Astrocyte (in vitro differentiated cells and primary cell): ENCODE measurements at places on chromosomes 16 and 17. TPM values are rescaled to one million over a fixed set of nuclear protein-coding genes. Genes with fewer than 3 reads are reported as not detected.

GRCh38 chr16:83248735-83249463 lies 558.9 kb upstream of the HSBP1 start:
- H3K4me1 ChIP-seq: no peaks in the 10 kb centered on the region
- peak; percentile 6 for DNase-seq
- no peaks in the 10 kb centered on the region for H3K27me3 ChIP-seq
- no peak overlapping the region for H3K27ac ChIP-seq

GRCh38 chr16:11735787-11736186 lies 6.9 kb downstream of the TXNDC11 start:
- H3K27me3 ChIP-seq: no peaks in the 10 kb centered on the region
- H3K27ac ChIP-seq: no peak overlapping the region
- H3K36me3 ChIP-seq: peaks cover 34% of the 10 kb centered on the region
- DNase-seq: no peak
- H3K4me1 ChIP-seq: peaks cover 3% of the 10 kb centered on the region

DNA sequence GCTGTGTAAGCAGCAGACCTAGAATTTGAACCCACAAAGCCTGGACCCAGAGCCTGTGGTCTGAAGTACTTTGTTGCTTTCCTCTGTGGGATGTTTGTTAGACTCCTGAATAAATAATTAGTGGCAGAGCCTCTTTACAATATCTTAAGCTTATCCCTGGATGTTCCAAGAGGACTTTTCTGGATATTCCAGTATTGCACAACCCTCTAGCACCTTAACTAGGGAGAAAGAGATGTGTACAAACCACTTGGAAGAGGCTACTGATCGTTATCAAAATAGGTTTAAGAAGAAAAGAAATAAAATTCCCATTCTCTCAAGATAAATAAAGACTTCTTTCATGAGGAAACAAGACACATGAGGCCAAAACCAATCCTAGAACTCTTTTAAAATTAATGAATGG lies 632.4 kb downstream of the CDH11 start:
- no peaks in the 10 kb centered on the region for H3K27me3 ChIP-seq
- no peaks in the 10 kb centered on the region for H3K4me1 ChIP-seq
- H3K27ac ChIP-seq: no peak overlapping the region
- H3K36me3 ChIP-seq: no peaks in the 10 kb centered on the region

GRCh38 chr17:32314636-32315035 lies 27.3 kb downstream of the C17orf75 start:
- peaks cover 18% of the 10 kb centered on the region for H3K27me3 ChIP-seq
- H3K4me3 ChIP-seq: no peak overlapping the region
- no peaks in the 10 kb centered on the region for H3K36me3 ChIP-seq

DNA sequence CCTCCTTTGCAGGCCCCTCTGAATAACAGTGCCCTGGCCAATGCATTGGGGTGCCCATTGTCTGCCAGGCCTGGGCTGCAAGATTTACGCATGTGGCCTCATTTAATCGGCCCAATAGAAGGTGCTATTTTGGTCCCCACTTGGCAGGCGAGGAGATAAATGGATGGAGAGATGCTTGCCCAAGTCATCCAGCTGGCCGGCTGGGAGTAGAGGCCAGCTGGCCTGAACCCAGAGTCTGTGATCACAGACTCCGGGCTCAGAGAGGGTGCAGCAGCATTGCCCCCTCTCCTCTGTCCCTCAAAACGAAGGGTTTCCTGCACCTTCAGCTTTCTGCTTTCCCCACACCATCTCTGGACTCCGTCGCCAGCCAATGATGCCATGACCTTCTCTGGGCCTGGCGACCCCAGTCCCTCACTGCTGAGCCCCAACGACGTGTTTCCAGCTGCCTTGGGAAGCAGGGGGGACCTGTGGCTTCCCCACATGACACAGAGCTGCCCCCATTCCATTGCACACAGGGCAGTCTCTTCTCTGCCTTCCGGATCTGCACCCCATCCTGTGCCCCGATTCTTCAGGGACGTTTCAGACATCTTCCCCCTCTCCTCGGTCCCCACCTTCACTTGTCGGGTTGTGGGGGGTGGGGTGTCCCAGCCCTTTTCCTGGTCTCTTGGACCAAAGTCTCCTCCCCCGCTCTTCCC lies 3.5 kb upstream of the ADGRG1 start:
- H3K27me3 ChIP-seq: no peaks in the 10 kb centered on the region
- no peak overlapping the region for H3K27ac ChIP-seq
- H3K36me3 ChIP-seq: no peaks in the 10 kb centered on the region
- no peak overlapping the region for H3K4me3 ChIP-seq
- no peak for DNase-seq
- peaks cover 42% of the 10 kb centered on the region for H3K4me1 ChIP-seq

GRCh38 chr16:87692176-87692575 lies 73.6 kb downstream of the KLHDC4 start:
- no peaks in the 10 kb centered on the region for H3K27me3 ChIP-seq
- H3K36me3 ChIP-seq: no peaks in the 10 kb centered on the region
- H3K4me3 ChIP-seq: no peak overlapping the region
- H3K27ac ChIP-seq: no peak overlapping the region
- H3K4me1 ChIP-seq: no peaks in the 10 kb centered on the region

GRCh38 chr17:1714427-1714979 lies 4.3 kb upstream of the TLCD2 start:
- H3K27me3 ChIP-seq: no peaks in the 10 kb centered on the region
- peak; percentile 93 for DNase-seq
- peak overlapping the region; percentile 80 for H3K4me3 ChIP-seq
- H3K36me3 ChIP-seq: peaks cover 31% of the 10 kb centered on the region
- peak overlapping the region; percentile 85 for H3K27ac ChIP-seq

DNA sequence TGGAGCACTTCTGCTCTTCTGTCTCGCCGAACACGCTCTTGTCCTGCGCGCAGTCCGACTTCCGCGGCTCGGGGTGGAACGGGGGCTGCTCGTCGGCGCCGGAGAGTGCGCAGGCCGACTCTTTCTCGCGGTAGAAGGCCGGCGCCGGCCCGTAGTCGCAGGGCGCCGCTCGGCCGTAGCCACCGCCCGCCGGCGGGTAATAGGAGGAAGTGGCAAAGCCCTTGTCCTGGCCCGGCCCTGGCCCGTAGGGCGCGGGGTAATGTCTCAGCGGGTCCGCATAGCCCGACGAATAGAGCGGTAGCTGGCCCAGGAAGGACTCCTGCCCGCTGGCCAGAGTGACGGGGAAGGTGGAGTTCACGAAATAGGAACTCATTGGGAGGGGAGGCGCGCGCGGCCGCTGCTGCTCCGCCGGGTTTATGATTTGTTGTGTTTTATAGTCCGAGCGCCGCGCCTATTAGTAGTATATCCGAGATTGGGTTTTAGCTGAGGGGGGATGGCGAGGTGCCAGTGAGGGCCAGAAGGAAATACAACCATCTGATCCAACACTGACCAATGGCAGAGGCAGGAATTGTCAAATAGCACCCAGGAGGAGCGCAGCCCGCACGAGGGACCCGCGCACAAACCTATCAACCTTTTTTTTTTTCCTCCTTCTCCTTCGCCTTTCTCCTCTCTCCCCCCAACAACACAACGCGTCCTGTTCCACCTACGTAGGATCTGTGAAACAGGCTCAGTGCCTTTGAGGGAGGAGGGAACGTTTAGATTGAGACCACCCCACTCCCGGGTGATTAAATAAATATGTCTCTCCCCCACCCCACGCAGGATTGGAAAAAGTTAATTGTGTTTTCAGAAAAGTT lies 4.4 kb upstream of the HOXB5 start:
- H3K36me3 ChIP-seq: no peaks in the 10 kb centered on the region
- peaks cover 18% of the 10 kb centered on the region for H3K4me1 ChIP-seq
- DNase-seq: no peak
- no peak overlapping the region for H3K27ac ChIP-seq

GRCh38 chr16:67562526-67562917 lies at the start of gene CTCF:
Gene CTCF, plus strand, starts transcription at chr16:67562526. Its CDS starts 48,307 bp downstream, at chr16:67610833.
- H3K4me3 ChIP-seq: peak within 1 kb of the TSS; percentile 84
- H3K36me3 ChIP-seq: no peaks in the 10 kb centered on the region
- H3K4me1 ChIP-seq: peaks cover 15% of the 10 kb centered on the region
- H3K27me3 ChIP-seq: no peaks in the 10 kb centered on the region
- H3K27ac ChIP-seq: peak within 1 kb of the TSS; percentile 90

DNA sequence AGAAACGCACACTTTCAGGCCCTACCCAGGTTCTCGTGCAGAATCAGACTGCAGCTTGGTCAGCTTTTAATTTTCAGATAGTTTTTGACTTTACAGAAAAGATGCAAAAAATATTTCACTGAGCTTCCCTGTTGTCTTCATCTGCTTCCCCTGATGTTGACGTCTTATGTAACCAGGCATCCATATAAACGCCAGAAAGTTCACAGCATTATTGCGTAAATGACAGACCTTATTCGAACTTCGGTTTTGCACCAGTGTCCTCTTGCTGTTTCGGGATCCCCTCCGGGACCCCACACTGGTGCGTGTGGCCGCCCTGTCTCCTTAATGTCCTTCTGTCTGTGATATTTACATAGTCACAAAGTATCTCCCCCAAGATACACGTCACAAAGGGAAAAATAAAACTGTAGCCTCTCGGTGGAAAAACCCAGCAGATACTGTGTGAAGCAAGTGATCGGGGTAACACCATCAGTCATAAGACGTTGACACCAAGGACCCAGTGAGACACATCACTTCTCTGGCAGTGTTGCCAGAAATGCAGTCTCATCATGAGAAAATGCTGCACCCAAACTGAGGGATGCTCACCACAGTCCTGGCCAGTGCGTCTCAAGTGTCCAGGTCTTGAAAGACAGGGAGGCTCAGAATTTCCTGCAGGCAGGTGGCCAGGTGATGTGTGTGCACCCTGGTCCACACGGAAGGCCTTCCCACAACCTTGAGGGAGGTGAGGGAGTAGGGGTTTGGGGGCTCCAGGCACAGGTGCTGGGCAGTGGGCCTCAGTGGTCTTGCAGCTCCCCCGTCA lies 4.3 kb downstream of the BANP start:
- peak overlapping the region; percentile 60 for H3K27ac ChIP-seq
- no peak overlapping the region for H3K4me3 ChIP-seq
- DNase-seq: peak; percentile 66

DNA sequence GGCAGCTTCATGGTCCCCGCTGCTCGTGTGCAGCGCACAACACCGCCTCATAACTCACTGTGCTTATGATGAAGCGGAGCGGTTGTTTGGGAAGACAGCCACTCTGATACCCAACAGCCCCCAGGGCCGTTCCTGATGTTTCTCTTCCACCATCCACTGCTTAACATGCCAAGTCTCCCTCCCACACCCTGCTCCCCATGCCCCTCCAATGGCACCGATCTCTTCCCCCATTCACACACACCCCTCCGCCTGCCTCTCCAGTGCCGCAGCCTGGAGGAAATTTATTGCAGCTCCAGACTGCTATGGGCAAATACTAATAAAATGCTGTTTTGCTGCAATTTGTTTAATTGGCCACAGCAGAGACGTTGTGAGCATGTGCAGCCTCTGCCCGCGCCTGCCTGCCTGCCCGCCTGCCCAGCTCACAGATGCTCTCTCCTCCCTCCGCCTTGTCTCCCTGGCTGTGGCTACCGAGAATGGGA lies 80.3 kb upstream of the LHX1 start:
- no peaks in the 10 kb centered on the region for H3K4me1 ChIP-seq
- H3K36me3 ChIP-seq: no peaks in the 10 kb centered on the region
- H3K27ac ChIP-seq: no peak overlapping the region
- DNase-seq: no peak

- H3K27ac ChIP-seq: no peak overlapping the region
- no peak for DNase-seq
- H3K4me1 ChIP-seq: peaks cover 11% of the 10 kb centered on the region
- H3K4me3 ChIP-seq: no peak overlapping the region
- H3K36me3 ChIP-seq: no peaks in the 10 kb centered on the region
These were observed 857 bp downstream of the TMC8 start for GRCh38 chr17:78131172-78132083.

GRCh38 chr17:8968503-8968902 lies 3.0 kb upstream of the PIK3R5 start:
- peaks cover 25% of the 10 kb centered on the region for H3K27me3 ChIP-seq
- no peaks in the 10 kb centered on the region for H3K36me3 ChIP-seq
- no peak overlapping the region for H3K27ac ChIP-seq
- H3K4me3 ChIP-seq: no peak overlapping the region
- DNase-seq: no peak

GRCh38 chr16:49399594-49400364 lies 26.2 kb downstream of the C16orf78 start:
- H3K27me3 ChIP-seq: no peaks in the 10 kb centered on the region
- DNase-seq: no peak
- no peak overlapping the region for H3K27ac ChIP-seq
- no peaks in the 10 kb centered on the region for H3K36me3 ChIP-seq
- H3K4me3 ChIP-seq: no peak overlapping the region

- DNase-seq: no peak
- H3K4me3 ChIP-seq: no peak overlapping the region
- H3K4me1 ChIP-seq: peaks cover 2% of the 10 kb centered on the region
- peaks cover 36% of the 10 kb centered on the region for H3K27me3 ChIP-seq
These were observed 3.1 kb upstream of the WSCD1 start for GRCh38 chr17:6067060-6067459.

- no peak overlapping the region for H3K27ac ChIP-seq
- H3K36me3 ChIP-seq: no peaks in the 10 kb centered on the region
- H3K4me3 ChIP-seq: no peak overlapping the region
- H3K4me1 ChIP-seq: no peaks in the 10 kb centered on the region
These were observed 187.5 kb upstream of the SDK2 start for GRCh38 chr17:73831699-73832098.

DNA sequence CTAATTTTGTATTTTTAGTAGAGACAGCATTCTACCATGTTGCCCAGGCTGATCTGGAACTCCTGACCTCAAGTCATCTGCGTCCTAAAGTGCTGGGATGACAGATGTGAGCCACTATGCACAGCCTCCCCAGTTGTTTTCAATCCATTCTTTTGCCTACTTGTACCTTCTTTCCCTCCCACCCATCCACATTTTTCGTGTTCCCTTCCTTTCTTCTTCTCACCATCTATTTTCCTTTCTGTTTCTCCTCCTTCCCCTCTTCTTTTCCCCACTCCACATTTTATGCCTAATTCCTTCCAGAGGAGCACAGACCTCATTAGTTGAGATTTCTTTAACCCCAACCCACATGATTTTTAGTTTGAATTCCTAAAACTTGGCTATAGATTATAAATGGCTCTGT lies 94.3 kb downstream of the ATF7IP2 start:
- DNase-seq: no peak
- H3K4me3 ChIP-seq: no peak overlapping the region
- no peaks in the 10 kb centered on the region for H3K4me1 ChIP-seq
- no peak overlapping the region for H3K27ac ChIP-seq

DNA sequence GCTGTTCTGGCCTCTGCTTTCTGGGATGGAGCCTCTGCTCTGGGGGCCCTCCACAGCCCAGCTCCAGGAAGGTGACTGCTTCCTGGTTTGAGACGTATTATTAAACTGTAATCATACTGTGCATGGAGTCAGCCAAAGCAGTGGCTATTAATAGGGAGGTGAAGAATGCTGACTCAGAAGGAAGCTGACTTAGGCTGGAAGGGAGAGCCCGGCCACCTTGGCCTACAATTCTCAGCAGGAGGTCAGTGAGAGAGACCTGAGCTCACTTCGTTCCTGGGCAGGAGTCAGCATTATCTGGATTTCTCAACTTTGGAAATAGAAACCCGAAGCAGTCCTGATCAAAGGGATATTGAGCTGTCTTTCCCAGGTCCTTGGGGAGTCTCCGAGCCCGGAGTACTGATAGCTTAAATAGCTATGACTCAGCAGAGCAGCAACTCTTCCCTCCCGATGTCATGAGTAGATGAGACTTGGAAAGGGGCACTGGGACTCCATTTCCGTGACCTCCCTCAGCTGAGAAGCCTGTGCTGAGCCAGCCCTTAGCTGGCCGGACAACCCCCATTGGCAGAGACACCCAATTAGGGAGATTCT lies 91.8 kb downstream of the YPEL2 start:
- no peak overlapping the region for H3K27ac ChIP-seq
- DNase-seq: peak; percentile 56
- no peak overlapping the region for H3K4me3 ChIP-seq
- H3K36me3 ChIP-seq: no peaks in the 10 kb centered on the region

The TNFRSF13B gene
- total RNA-seq: not detected in 2 replicates

The PDILT gene
- not detected in 2 replicates for total RNA-seq

The HSPB9 gene
- not detected in 2 replicates for total RNA-seq

The ATP5PD gene
- 238 and 239 TPM in 2 replicates for total RNA-seq

The ADAD2 gene
- total RNA-seq: not detected in 2 replicates

The TOX3 gene
- 1.9 and 2.3 TPM in 2 replicates for total RNA-seq
